AG04449 (cell line): ENCODE measurements at places on chromosomes 2 and 18.
A peak's percentile ranks its signal among the peaks of the same experiment; 100 is the strongest.

GRCh38 chr2:128498086-128498485 lies 179.4 kb upstream of the HS6ST1 start:
- no peak for DNase-seq

GRCh38 chr2:45370369-45370768 lies 240.7 kb downstream of the SRBD1 start:
- DNase-seq = peak; percentile 21

DNA sequence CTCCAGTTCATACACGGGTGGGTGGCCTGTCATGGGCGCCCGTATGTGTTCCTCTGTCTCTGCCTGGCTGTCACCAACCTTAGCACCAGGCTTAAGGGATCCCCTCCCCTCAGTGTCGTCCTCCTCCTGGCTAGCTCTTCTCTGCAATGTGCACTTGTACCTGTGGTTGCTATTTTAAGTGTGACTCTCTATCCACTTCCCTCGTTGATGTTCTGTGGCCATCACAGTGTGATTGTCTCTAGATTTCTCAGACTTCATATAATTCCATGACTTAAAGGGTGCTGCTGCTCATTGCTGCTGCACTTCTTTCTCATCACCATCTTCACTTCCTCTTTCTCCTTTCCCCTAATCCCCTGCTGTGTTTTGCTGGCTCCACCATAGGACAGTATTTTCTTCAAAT lies 143.4 kb downstream of the EML6 start:
- DNase-seq = no peak

- DNase-seq = no peak
These were observed 675.0 kb downstream of the IRS1 start for GRCh38 chr2:226124548-226125011.

DNA sequence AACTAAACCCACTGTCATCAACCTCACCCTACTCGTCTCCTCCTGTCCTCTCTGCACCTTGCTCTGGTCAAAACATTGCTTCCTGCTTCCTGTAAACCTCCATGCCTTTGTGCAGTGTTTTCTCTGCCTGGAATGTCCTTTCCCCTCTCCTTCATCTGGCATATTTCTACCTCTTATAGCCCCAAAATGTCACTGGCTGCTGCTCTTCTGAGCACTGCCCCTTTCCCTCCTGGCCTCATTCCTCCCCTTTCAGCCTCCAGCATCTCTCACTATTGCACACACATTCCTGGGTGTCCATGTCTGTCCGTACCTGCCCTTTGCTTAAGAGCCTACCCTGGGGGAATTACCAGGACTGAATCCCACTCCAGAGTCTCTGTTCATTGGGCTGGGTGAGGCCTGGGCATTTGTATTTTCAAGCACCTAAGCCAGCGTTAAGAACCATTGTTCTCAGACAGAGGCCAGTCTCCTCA lies 84.9 kb downstream of the MOGAT1 start:
- DNase-seq = no peak

GRCh38 chr2:209191139-209191538 lies 232.7 kb upstream of the MAP2 start:
- no peak for DNase-seq

DNA sequence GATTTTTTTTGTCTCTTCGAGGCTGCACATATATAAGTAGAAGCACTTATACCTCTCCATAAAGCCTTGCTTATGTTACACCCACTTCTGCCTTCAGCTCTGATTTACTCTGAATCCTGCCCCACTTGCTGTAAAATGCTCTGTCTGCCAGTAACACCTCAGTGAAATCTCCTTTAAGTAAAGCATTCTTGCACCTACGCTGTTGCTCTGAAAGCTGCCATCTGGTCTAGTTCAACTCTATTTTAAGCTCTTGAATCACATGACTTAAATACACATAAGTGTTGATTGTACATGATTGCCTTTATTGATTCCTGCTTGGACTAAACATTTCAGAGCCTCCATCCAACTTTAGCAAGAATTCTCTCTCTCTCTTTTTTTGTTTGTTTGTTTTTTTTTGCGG lies 609.0 kb upstream of the CELF4 start:
- DNase-seq = no peak

- no peak for DNase-seq
These were observed 44.4 kb upstream of the NRP2 start for GRCh38 chr2:205637779-205638503.

DNA sequence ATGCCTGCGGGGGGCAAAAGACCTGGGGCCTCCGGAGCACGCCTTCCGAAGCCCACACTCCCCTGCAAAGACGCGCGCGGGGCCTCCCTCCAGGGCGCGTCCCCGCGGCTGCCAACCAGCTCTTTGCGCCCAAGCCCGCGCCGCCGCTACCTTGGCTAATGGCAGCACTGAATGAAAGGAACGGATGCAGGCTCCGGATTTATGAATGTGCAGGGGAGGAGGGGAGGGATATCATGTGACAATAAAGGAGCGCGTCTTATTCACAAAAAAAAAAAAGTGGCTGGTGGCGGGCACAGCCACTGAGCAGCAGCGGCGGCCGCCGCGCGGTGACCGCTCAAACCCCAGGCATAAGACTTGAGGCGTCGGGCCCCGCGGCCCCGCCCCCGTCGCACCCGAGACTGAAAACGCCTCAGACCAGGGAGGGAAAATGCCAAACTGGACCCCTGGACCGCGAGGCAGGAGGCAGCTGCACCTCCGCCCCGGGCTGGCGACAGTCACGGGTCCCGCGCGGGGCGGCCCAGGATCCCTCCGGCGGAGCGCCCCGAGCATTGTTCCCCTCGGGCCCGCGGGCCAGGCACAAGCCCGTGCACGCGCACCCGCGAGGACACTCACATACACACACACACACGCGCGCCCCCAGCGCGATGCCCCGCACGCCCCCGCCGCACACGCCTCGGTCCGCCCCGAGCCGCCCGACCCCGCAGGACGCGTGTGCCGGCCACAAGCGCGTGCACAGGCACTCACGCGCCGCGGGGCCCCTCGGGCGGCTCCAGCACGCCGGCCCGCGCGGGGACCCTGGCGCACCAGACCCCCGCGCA lies 1.6 kb downstream of the SPRED2 start:
- no peak for DNase-seq

DNA sequence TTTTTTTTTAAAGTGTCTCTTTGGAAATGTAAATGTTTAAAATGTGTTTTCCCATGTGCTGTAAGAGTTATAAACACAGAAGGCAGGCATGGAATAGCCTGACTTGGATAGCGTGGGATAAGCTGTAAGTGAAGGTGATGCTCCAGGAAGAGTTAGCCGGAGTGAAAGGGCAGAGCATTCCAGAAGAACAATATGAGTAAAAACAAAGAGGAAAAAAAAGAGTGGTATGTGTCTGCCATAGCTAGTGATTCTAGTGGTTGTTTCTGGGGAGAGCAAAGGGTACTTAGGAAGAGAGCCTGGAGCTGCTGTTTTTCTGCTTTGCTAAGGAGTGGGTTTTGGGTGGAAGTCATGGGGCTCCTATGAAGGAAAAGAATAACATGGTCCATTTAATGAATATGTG lies 126.9 kb upstream of the DLGAP1 start:
- no peak for DNase-seq

DNA sequence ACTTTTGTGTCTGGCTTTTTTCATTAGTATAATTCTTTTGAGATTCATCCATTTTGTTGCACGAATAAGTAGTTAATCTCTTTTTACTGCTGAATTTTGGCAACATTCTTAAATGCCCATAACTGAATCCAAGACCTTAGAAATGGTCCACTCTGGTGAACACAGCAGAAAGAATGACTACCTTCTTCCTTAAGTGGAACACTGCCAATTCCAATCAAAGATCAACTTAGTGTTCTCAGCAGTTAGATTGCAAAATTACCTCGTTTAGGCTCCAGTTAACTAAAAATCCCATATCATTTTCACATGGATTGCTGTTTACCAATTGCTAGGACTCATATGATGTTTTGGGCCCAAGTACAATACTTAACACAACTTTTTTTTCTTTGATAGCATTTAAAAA lies 59.9 kb downstream of the MDH1 start:
- no peak for DNase-seq

DNA sequence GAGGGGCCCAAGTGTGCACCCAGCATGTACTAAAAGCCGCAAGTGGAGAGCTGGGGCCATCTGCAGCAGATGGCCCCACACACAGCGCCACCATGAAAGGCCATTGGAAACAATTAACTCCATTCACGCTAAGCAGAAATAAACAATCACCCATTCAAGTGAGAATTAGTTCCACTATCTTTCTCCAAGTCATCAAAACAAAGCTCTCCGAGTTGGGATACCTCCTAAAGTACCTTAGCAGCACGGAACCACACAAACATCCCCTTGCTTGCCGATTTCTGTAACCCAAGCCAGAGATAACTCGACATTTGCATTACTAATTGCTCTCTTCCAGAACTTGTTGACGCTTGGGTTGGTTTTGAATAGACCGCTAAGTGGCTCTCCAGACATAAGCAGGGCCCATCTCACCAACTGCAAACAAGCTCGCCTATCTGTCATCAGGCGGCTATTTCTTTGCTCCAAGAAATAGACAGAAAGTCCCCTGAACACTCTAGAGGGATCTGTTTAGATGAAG lies 840.6 kb upstream of the SALL3 start:
- no peak for DNase-seq

DNA sequence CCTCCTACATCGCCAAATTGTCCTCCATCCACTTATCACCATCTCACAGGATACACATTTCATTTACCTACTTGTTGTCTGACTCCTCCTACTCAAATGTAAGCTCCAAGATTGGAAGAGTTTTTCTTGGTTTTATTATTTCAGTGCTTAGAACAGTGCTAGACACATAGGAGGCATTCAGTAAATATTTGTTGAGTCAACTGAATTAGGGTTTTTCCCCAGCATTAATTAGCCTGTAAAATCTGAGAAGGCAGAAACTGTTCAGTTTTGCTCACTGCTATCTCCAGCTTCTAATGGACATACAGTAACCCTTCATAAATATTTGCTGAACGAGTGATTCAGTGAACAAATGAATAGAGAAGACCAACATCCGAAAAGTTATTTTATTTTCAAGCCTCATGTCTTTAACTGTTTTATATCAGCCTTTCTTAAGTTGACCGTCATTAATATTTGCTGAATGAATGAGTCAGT lies 800 bp downstream of the TTC21B start:
- no peak for DNase-seq

- DNase-seq = no peak
These were observed 35.4 kb downstream of the LBH start for GRCh38 chr2:30266705-30267104.

- no peak for DNase-seq
These were observed 37.1 kb downstream of the MYO3B start for GRCh38 chr2:170215021-170215420.

DNA sequence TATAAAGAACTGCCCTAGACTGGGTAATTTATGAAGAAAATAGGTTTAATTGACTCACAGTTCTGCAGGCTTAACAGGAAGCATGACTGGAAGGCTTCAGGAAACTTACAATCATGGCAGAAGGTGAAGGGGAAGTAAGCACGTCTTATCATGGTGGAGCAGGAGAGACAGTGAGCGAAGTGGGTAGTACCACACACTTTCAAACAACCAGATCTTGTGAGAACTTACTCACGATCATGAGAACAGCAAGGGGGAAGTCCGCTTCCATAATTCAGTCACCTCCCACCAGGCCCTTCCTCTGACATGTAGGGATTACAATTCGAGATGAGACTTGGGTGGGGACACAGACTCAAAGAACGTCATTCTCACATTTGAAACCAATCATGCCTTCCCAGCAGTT lies 260.1 kb upstream of the FAM98A start:
- no peak for DNase-seq

- no peak for DNase-seq
These were observed 217.7 kb downstream of the SOCS6 start for GRCh38 chr18:70506511-70506910.

DNA sequence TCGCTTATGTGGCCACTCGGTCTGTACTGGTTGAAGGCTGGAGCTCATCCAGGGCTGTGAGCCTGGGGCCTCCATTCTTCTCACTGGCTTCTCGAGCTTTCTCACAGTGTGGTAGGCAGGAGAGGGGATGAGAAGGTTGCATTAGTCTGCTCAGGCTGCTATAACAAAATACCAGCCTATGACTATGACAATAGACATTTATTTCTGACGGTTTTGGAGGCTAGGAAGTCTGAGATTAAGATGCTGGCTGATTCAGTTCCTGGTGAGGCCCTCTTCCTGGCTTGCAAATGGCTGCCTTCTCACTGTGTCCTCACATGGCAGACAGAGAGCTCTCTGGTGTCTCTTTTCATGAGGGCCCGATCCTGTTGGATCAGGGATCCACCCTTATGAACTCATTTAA lies 6.2 kb upstream of the STK25 start:
- DNase-seq = no peak
